ENCODE measurements at places on chromosomes 12 and 14. TPM values are rescaled to one million over a fixed set of nuclear protein-coding genes. Genes with fewer than 3 reads are reported as not detected.
A peak's percentile ranks its signal among the peaks of the same experiment; 100 is the strongest.

Gene SIX1
- 0.48 TPM for total RNA-seq

DNA sequence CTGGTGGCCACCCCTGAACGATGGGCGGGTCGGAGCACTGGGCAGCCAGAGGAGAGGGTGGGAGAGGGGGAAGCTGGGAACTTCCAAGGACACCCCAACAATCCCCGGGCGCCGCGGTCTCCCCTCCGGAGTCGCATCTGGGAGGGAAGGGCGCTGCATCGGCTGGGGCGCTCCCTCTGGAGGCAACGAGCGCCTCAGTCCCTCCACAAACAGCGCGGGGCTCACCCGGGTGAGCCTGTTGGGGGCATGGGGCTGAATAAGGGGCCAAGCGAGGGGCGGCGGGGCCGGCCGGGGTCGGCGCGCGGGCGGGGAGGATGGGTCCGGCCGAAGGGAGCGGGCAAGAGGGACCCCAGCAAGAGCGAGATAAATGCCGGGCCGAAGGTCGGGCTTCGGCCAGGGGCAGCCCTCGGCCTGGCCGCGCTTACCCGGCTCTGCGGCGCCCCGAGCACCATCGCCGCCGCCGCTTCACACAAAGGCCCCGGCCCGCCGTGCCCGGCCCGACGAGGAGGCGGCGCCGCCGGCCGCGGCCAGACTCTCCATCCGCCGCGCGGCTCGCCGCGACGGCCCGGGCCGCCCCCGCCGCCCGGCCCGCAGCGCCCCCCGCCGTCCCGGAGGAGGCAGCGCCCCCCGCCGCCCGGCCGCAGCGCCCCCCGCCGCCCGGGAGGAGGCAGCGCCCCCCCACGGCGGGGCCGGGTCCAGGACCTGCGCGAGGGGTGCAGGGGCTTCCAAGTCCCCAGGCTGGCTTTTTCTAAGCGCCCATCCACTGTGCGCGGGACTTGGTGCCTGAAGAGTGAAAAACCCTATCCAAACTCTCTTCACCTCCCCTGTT lies at the start of gene ZBTB39:
Gene ZBTB39 (minus strand): TSS at position 567 of the 829 bp plus-strand sequence. CDS start 1,629 bp downstream, outside the sequence.
- H3K27me3 ChIP-seq = no peaks in the 10 kb centered on the region
- H3K36me3 ChIP-seq = peaks cover 36% of the 10 kb centered on the region
- peak within 1 kb of the TSS; percentile 95 for H3K4me3 ChIP-seq

GRCh38 chr14:78788467-78789360 lies 618.5 kb downstream of the NRXN3 start:
- H3K4me1 ChIP-seq = no peaks in the 10 kb centered on the region
- H3K27ac ChIP-seq = no peak overlapping the region
- H3K4me3 ChIP-seq = no peak overlapping the region
- DNase-seq = no peak

Gene KRT86
- total RNA-seq = 0.34 TPM

DNA sequence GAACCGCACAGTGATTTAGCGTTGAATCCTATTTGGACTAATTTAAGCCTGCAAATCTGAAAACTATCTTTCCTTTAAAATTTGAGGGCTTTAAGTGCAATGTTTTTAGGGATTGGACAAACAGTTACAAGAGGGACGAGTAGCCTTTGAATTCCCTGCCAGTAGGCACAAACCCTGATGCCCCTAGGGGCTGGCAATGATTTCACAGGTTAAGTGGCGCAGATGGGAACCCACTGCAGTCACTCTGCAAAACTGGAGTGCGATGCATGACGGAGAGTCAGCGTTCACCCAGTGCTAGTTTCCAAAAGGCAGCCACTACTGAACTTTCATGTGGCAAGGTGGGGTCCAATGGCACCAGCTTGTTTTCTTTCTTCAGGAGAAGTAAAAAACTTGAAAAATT lies 99.4 kb upstream of the FRMD6 start:
- no peak for DNase-seq
- H3K4me3 ChIP-seq = no peak overlapping the region
- H3K27me3 ChIP-seq = peaks cover 17% of the 10 kb centered on the region
- no peak overlapping the region for H3K27ac ChIP-seq
